ENCODE measurements at places on chromosomes 3 and 15.

- no peak for DNase-seq
These were observed 35.5 kb downstream of the BNC1 start for GRCh38 chr15:83249030-83249343.

DNA sequence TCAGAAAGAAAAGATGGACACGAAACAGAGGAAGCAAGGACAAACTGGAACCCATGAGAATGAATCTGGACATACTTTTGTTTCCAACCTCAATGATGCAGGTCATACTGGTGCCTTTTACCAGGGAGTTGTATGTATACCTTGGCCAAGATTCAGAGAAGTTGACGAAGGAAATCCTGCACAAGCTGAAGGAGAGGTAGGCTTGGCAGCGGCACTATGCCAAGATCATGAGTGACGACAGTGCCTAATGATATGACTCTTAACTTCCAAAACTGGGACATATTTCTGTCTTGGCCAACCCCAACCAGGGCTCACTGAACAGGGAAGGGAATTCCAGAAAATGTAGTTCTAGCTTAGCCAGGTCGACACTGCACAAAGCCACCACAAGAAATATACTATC lies 149.2 kb upstream of the SLCO3A1 start:
- no peak for DNase-seq

GRCh38 chr3:171936191-171936841 lies 93.2 kb downstream of the TMEM212 start:
- no peak for DNase-seq

DNA sequence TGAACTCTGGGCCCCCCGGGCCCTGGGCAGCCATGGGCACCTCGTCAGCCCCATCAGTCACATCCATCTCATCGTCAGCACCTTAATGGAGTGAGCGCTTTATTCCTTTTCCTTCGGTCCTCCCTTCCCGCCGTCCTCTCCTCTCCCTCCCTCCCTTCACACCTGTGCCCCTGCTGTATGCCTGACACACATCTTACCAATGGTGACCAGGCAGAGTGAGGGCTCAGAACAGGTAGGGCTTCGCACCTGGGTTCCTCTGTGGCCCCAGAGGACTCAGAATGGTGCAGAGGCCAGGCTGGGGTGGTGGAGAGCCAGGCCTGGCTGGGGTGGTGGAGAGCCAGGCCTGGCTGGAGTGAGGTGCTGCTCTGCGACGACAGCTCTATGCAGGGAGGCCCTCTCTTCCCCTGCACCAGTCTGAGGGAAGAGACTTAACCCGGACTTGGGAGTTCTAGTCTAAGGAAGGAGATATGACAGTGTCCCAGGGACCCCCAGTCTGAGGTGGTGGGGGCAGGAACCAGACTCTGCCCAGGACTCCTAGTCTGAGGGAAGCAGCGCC lies 11.6 kb downstream of the C15orf39 start:
- DNase-seq: no peak

DNA sequence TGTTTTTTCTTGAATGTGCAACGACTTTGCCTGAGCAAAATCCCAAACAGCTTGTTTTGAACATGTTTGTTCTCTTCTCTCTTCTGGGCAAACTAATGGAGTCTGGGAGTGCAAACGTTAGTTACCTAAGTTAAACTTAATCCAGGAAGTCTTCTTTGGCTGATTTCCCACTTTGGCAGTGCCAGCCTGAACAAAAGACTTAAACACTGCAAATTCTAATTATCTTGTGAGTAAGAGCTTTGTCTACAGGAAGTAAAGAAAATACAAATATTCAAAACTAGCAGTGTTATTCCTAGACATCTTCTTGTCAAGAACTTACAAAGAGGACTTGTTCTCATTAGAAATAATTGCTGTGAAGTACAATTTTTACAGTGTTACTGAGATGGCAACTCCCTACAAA lies 16.7 kb upstream of the DENND6A start:
- DNase-seq: no peak

- DNase-seq: no peak
These were observed 405.6 kb downstream of the NTRK3 start for GRCh38 chr15:87850916-87851315.

GRCh38 chr3:29178809-29179793 lies 101.8 kb upstream of the RBMS3 start:
- DNase-seq: no peak

DNA sequence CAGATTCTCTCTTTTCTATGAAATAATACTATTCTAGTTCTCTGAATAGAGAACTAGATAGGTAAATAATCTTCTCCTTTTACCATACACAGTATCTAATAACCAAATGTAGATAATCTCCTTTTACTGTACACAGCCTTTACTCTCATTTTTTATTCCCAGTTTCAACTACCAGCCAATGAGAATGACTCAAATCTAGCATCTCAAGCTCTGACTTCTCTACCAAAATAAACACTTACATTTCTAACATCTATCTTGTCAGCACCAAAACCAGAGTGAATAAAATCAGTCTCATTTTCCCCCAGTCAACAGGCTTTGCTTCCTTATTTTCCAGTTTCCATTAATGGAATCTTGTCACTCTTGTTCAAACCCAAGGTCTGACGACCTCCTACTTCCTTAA lies 36.9 kb downstream of the LRRFIP2 start:
- DNase-seq: no peak

DNA sequence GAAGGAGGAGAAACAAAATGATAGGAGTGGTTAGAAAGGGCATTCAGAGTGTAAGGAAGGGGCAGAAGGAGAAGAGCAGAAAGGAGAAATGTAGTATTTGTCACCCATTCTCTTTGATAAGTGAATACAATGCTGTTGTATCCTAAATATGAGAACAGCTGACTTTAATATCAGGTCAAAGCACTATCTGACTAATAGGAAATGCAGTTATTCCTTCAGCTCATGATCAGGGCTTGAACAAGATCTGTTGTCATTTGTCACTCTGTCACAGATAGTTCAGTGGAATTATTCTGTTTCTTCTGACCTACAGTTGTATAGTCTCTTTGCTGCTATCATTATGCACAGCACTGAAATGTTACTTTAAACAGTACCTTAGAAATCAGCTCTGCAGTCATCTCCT lies 149.4 kb downstream of the FRMD5 start:
- no peak for DNase-seq

DNA sequence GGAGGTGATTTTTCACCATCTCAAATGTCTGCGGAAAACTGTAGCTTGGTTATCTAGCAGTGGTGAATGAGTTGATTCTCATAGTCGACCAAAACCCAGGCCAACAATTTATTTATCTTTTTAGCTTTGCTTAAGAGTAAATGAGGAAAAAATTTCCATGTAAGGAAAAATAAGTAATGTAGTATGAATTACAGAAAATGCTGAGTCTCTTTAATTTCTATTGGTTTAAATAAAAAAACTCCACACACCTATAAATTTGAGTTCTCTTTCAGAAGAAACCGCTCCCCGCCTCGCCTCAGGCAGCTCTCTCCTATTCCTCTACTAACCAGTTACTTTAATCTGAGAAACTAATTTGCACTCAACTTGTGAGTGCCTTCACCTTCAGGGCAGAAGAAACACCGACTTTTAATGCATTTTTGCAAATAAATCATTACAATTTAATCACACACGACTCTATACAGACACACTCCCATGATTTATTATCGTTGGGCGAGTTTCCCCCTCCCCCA lies 540 bp upstream of the RSRC1 start:
- DNase-seq: no peak

DNA sequence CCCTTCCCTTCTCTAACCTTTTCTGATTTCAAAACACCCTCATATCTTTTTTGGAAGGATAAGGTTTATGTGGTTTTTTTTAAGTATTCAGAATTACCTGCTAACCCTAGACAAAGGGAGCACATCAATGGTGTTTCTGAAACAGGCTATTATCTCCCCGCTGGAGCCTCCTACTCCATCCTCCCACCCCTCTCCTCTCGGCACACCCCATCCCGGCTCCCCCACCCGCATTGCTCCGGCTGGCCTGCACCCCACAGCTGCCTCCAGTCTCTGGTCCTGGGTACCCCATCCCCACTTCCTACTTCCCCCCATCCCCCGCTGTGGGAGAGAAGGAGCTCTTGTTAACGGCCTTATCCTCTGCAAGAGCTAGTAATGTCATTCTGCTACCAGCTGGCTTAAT lies 59.2 kb downstream of the PDIA5 start:
- DNase-seq: no peak

DNA sequence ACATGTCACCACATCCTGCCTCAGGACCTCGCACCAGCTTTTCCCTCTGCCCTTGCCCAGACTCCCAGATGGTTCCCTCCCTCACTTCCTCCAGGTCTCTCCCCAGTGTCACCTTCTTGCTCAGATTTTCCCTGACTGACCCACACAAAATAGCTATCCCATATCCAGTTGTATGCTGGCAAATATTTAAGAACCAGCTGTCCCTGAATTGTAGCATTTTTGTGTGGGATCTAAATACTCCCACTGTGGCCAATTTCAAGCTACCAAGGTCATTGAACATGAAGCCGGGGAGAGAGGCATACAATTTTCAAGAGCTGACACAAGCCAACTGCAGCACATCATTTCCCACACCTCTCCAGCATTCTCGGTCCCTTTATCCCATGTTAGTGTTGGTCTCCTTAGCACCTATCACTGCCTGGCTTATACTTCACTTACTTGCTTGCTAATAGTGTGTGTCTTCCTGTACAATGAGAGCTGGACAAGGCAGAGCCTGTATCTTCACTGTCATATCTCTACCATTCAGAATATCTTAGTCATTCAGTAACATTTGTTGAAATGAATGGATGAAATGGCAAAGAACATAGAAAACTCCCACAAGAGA lies 101.3 kb upstream of the CTNNB1 start:
- no peak for DNase-seq

DNA sequence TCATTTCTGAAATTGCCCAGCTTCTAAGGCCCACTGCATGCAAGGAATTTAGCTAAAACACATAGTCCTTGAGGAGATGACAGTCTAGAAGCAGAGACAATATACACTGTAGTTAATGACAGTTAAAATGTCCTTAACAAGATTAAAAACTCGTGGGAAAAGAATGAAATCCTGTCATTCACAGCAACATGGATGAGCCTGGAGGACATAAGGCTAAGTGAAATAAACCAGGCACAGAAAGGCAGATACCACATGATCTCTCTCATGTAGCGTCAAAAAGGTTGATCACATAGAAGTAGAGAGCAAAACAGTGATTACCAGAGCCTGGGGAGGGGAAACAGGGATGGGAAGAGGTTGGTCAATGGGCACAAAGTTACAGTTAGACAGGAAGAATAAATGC lies 36.3 kb upstream of the GOLGA8J start:
- DNase-seq: no peak

GRCh38 chr15:71316911-71317310 lies 201.6 kb downstream of the THSD4 start:
- DNase-seq: no peak

Measured in stimulated activated CD4-positive, alpha-beta T cell treated with anti-CD3 and anti-CD28 coated beads, TNF-alpha, amount 100 ng/mL, for 4 hours (primary cell).